ENCODE measurements at places on chromosomes 2 and 18. TPM values are rescaled to one million over a fixed set of nuclear protein-coding genes. Genes with fewer than 3 reads are reported as not detected.

- no peak for DNase-seq
These were observed 85.4 kb downstream of the DPP4 start for GRCh38 chr2:161988589-161988988.

Gene SKOR2
- not detected for total RNA-seq

GRCh38 chr18:66560094-66560493, 43.8 kb downstream of the CDH19 start:
- DNase-seq, result no peak

DNA sequence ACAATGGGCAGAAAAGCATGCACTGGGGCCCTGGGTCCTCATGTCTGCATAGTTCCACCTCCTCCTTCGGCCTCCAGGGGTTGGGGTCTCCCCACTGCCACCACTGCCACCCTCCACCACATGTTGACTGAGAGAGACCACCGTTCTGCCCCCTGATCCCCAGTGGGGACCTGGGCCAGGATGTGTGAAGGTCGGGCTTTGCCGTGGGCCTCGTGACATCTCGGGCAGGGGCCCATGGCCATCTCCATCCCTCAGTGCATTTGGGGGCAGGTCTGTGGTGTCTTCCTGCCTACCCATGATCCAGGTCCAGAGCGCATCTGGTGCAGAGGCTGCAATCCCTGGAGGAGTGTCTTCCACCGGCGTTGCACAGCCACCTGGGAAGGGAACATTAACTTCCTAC, 166.8 kb upstream of the POU3F3 start:
- DNase-seq, result no peak
